ENCODE measurements at places on chromosomes 1 and 21.

DNA sequence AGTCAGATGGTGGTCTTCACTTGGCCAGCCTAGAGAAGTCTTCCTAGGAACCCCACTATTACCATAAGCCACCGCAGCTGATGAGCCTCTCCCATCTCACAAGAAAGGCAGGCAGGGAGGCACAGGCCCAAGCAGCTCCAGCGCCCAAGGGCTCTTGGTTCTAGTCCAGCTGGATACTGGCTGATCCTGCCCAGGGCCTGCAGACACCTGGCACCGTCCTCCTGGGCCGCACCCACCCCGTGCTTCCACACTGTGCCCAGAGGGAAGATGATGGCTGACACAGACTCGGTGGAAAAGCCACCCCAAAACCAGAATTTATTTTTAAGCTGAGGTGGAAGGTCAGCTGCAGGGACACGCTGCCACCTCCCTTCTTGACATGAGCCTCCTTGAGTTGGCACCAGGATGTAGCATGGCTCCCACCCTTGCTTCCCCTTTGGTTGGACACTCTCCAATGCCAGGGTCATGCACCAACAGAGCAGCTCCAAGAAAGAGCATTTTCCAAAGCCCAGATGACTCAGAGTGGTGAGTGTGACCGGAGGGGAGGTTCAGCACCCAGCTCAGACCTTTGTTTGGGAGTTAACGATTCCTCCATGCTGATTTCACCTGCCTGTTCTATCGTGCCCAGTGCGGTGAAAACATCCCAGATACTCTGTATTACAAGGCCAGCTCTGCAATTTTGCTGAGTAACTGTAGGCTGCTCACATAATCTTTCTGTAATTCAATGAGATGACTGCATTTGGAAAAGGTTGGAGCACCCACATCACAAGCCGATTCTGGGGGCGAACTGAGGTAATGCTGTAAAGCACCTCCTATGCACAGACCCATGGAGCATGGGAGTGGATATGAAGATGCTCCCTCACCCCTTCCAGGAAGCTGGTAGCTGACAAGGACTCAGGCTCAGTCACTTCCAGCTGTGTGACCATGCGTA is 63.1 kb upstream of the SLC2A1 start:
- DNase-seq = no peak

GRCh38 chr1:200969726-200970561 is 53.6 kb downstream of the KIF21B start:
- no peak for DNase-seq

DNA sequence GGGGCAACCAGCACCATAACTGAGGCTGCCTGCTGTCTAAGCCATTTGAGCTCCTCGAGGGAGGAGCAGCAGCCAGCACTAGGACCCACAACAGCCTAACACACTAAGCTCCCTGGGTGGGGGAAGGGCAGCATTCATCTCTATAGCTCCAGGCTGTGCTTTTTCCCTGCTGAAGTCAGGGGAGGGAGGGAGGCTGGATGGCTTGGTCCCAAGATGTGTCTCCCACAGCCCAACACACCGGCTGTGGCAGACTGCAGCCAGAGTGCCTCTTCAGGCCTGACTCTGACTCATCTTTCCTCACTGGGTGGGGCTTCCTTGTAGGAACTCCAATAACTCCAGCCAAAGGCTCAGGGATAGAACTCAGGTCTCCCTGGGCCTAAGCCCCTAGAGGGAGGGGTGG is 296.3 kb downstream of the PRDM2 start:
- no peak for DNase-seq

GRCh38 chr1:182093781-182094180 is 32.3 kb upstream of the ZNF648 start:
- DNase-seq = no peak

DNA sequence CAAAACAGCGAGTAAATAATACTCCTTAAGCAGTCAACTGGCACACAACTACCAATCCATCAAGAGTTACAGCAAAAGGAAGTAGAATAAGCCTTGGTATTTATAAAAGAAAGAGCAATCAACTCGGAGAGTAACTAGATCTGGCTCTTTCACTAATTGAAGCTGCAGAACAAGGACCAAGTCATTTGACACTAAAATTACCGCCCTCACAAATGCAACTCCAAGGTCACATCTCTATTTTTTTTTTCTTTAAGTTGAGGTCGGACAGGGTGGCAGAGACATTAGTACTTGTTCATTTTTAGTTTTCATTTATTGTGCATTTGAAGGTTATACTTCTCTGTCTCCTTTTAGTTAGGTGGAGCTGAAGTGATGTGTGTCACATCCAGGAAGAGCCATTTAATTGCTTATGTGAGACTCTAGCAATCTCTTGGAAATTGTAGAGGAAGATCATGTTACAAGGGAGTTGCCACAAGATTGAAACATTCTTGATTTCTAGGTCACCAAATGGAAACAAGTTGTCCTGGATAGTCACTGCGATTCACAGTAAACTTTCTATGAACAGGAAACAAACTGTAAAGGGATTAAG is 138.1 kb upstream of the ADAMTS5 start:
- DNase-seq = no peak

DNA sequence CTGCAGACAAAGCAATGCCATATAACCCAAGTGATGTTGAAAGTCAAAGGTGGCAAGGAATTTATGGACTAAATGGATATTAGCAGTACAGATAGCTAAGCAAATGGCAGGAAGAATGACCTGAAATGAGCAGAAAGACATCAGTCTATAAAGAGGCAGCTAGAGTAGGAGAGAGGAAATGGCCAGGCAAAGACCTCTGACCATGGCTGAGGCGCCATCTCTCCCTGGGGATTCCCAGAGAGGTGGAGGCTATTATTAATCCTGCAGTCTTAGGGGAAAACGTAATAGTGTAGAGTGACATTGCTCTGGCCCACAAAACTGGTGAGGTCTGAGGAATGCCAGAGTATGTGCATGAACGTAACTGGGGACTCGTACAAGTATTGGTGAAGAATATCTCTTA is 563.6 kb upstream of the PRMT6 start:
- DNase-seq = no peak

- DNase-seq = no peak
Measured at GRCh38 chr1:6922096-6922931, 137.1 kb downstream of the CAMTA1 start.

GRCh38 chr1:204222764-204223055 is 8.9 kb upstream of the GOLT1A start:
- no peak for DNase-seq
